Left renal cortex interstitium (tissue), 4 donors: ENCODE measurements at places on chromosomes 12 and 14.

DNA sequence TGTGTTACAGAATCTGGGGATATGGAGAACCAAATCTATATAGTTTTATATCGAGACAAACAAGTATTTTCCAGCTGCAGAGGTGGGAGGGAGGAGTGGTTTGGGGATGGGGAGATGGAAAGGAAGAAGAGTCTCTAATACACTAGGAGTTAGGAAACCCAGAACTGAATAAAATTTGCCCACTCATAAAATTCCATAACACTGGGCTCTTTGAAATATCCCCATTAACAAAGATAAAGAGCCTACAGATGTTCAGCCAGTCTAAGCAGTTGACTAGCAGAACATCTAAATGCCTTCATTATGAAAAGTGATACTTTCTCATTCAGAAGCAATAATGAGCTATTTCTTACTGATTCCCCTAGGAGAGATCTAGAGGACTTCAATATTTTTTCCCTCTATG lies 151.7 kb upstream of the GZMB start:
- DNase-seq: no peak

- no peak for DNase-seq
Observed at GRCh38 chr14:35042632-35043031, 3.4 kb upstream of the FAM177A1 start.

DNA sequence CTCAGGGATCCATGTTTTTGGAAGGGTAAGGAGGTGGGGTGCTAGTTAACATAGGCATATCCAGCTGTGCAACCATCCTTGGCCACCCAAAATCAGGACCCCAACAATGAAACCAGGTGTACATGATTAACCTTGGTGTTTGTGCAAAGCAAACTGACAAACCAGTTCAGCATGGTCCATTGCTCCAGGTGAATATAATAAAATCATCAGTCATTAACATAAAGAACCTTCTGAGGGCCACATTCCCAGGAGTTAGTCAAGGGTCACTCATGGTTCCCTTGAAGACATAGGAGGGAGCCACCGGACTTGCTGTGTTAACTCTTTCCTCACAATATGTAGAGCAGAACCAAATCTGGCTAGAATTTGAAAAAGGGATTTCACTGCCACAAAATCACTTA lies 17.8 kb downstream of the SLC38A2 start:
- no peak for DNase-seq

DNA sequence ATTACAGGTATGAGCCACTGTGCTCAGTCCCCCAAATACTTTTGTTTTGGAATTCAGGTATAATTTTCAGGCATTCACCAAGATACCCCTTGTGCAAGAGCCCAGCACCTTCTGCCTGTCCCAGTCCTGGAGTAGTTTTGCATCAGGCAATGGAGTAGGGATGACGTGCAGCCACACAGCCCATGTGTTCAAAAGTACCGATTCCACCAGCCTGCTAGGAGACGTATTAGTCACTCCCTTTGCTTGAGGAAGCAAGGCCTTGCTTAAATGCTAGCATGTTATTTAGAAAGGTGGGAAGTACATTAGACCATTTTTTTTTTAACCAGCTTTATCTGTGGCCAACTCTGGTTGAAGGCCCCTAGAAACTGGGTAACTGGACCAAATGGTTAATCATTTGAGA lies 15.0 kb upstream of the GALNT16 start:
- no peak for DNase-seq

DNA sequence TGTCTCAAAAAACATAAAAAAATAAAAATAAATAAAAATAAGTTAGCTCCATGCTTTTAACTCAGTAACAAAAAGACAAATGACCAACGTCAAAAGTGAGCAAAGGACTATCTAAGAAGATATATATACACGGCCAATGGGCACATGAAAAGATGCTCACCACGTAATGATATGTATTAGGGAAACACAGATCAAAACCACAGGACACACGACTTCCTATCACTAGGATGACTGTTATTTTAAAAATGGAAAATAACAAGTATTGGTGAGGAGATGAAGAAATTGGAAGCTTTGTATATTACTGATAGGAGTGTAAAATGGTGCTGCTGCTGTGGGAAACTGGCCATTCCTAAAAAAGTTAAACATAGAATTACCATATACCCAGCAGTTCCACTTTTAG lies 20.2 kb upstream of the P2RX7 start:
- DNase-seq: no peak

- no peak for DNase-seq
Observed at GRCh38 chr12:124474709-124475108, 92.7 kb downstream of the NCOR2 start.

- no peak for DNase-seq
Observed at GRCh38 chr12:98656289-98657101, 11.4 kb downstream of the APAF1 start.

DNA sequence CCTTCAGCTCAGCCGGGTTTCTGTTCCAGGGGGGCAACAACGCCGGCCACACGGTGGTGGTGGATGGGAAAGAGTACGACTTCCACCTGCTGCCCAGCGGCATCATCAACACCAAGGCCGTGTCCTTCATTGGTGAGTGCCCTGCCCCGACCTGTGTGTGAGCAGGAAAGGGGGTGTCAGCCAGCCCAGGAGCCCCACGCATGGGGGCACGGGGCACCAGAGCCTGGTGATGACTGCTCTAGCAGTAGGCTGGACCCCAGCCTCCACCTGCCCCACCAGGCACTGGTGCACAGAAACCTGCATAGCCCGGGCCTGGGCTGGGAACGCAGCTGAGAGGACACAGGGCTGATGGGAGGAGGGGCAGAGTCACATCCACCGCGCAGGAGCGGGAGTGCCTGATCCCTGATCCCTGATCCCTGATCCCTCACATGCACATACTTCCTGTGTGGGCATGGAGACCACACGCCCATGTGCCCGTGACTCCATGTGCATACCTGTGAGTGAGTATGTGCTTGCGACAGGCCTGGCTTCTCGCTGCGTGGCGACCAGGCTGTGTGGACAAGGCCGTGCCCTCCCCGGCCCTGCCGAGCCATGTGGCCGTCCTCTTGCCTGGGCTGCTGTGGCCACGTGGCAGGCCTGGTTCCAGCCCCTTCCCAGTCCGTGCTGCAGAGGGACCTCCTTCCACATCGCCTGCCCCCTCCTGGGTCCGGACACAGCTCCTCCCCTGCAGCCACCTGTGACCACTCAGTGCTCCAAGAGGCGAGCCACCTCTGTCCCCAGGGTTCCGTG lies 11.2 kb downstream of the ADSS1 start:
- DNase-seq: no peak

DNA sequence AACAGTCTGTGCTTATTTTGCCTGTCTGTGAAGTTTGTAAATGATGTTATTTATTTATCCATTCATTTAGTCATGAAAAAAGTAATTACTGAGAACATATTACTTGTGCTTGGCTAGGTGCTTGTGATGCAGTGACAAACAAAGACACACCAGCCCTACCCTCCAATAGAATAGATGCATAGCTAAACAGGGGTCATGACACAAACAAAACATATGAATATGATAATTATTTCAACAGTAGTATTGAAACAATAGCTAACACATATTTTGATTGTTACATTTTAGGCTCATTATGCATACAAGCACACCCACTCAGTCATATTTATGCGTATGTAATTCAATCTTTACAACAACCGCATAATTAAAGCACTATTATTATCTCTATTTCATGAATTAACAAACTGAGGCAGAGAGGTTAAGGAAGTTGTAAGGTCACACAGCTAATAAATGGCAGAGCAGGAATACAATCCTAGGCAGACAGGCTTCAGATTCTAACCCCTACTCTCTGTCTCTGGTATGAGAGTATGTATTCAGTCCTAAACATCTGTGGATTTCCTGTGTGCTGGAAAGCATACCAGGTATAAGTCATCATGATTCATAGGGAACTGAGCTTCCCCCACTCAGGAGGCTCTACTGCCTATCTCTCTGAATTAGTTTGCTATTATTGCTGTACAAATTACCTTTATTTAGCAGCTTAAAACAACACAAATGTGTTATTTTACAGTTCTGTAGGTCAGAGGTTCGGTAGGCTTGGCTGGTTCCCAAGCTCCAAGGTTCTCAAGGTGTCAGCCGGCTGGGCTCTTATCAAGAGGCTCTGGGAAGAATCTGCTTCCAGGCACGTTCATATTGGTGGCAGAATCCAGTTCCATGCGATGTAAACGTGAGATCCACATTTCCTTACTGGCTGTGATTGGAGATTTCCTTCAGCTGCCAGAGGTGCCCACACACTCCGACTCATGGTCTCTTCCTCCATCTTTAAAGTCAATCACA lies 509.4 kb downstream of the GALC start:
- DNase-seq: no peak

- DNase-seq: no peak
Observed at GRCh38 chr14:89085737-89086382, 261.4 kb downstream of the TTC8 start.

DNA sequence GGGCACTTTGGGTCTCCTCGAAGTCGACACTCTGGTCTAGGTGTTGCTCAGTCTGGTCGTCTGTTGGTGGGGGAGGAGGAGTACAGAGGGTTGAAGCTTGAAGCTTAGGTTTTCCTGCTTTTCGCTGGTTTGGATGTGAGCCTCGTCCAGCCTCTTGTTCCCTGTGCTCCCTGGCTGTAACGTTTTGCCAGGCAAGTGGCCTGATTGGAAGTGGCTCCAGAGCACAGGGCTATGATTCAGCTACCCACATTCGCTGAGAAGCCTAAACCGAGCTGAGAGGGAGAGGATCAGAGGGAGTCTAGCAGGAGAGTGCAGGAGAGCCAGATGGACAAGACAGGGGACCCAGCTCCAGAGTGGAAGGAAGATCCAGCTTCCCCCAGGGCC lies 6.1 kb downstream of the HOXC10 start:
- DNase-seq: no peak

GRCh38 chr14:31038521-31039166 lies 12.5 kb upstream of the STRN3 start:
- DNase-seq: no peak

- DNase-seq: no peak
Observed at GRCh38 chr14:24721775-24722174, 87.8 kb upstream of the GZMB start.

GRCh38 chr12:113064395-113065125 lies 8.0 kb downstream of the DTX1 start:
- no peak for DNase-seq

GRCh38 chr14:81401420-81402122 lies 1.4 kb upstream of the STON2 start:
- no peak for DNase-seq

DNA sequence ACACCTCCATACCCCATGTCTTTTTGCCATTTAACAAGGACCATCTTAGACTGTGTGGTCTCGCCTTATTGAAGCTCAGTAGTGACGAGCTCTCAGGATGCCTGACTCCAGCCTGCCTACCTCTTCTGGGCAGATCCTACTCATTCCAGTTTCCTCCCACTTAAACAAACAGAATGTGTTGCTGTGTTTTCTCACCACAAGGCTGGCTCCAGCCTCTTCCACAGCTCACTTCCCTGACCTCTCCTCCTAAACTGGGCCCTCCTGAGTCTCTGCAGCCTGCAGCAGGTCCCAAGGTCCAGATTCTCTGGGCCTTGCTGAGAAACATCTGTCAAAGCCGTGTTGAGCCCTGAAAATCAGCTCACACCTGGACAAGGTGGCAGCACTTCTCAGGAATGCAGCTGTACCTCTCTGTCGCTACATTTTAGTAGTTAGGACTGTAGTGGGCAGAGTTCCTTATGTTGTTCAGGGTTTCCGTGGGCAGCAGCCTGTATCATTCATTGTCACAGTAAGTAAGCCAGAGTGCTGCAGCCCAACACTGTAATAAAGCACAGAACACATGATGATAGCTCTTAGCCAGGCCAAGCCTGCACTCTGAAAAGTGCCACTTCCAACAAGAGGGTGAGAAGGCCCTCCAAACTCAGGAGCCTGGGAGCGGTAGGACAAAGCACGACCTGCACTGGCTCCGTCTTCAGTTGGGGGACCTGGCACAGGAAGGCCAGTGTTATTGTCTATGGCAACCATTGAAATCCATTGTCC lies 68.5 kb downstream of the NKX2-1 start:
- no peak for DNase-seq

GRCh38 chr14:36856095-36856878 lies 194.6 kb downstream of the PAX9 start:
- DNase-seq: no peak

GRCh38 chr14:42565556-42565955 lies 958.9 kb downstream of the LRFN5 start:
- DNase-seq: no peak

GRCh38 chr14:29814156-29815015 lies 113.3 kb downstream of the PRKD1 start:
- DNase-seq: no peak

- DNase-seq: no peak
Observed at GRCh38 chr12:11652351-11653040, 3.0 kb downstream of the ETV6 start.

GRCh38 chr12:47791351-47791746 lies 18.3 kb downstream of the SLC48A1 start:
- DNase-seq: no peak

DNA sequence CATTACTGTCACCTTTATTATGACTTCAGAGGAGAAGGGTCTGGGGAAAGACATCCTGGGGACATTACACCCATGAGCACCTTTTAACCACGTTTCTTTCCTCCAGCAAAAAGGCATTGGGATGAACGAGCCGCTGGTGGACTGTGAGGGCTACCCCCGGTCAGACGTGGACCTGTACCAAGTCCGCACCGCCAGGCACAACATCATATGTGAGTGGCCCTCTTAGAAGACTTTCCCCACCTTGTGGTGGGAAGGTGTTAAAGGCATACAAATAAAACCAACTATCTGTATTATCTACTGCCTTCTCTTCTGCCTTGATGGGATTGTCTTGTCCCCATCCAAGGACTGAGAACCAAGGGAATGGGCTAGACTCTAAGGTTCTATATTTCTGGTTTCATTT lies 6.0 kb downstream of the PSMD9 start:
- no peak for DNase-seq

GRCh38 chr14:102923201-102923924 lies 900 bp downstream of the AMN start:
- DNase-seq: no peak

- no peak for DNase-seq
Observed at GRCh38 chr14:65032319-65032718, 45.6 kb downstream of the FNTB start.

- DNase-seq: no peak
Observed at GRCh38 chr12:89655841-89656240, 52.8 kb downstream of the ATP2B1 start.

GRCh38 chr14:100826391-100827100 lies 628 bp downstream of the MEG3 start:
- no peak for DNase-seq

DNA sequence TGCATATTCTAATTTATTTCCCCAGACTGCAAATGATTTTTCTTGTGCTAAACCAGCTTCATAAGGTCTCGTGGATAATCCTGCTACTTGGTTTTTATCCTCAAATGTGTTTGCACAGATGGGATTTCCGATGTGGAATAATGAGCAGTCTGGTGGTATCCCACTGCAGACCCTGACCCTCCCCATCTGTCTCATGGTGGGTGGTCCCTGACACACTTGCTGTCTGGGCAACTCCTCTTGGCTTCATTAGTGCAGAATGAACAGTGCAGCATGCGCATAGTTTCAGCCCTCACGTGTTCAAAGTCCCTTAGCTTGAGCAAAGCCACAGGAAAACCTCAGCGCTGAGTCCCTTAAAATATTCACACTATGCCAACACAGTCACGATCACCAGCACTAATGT lies 996.5 kb downstream of the AACS start:
- no peak for DNase-seq
